ENCODE measurements at places on chromosomes 16 and 17.

GRCh38 chr16:35733278-35733965 lies 2274.0 kb downstream of the TP53TG3F start:
- DNase-seq = no peak

GRCh38 chr17:80664217-80664790 lies 119.7 kb downstream of the RPTOR start:
- DNase-seq = no peak

- DNase-seq = no peak
Measured at GRCh38 chr16:89691231-89691985, 4.9 kb downstream of the CDK10 start.

DNA sequence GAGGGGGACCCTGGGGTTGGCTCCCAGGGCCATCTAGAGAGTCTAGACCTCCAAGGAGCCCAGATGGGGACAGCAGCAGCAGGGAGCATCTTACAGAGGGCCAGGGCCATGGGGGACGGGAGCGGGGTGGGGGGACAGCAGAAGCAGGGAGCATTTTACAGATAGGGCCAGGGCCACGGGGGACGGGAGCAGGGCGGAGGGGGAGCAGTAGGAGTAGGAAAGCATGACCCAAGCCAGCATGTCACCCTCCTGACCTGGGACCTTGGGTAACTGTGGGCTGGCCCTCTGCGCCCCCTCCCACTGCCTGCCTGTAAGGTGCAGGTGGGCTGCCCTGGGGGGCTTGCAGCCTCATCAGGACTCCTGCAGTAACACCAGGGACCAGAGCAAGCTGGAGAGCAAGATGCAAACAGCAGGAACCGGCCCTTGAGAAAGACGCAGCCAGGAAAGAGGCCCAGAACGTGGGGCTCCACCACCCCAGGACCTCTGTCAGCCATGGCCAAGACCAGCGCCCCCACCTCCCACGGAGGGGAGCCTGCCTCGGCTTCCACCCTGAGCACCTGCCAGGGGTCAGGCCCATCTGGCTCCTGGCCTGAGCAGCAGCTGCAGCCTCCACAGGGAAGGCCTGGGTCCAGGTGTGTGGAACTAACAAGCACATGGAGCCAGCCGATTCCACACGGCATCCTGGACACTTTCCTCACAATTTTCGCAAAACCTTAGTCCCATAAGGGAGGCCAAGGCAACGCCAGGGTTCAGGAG lies 2.4 kb downstream of the ZNF598 start:
- DNase-seq = no peak

DNA sequence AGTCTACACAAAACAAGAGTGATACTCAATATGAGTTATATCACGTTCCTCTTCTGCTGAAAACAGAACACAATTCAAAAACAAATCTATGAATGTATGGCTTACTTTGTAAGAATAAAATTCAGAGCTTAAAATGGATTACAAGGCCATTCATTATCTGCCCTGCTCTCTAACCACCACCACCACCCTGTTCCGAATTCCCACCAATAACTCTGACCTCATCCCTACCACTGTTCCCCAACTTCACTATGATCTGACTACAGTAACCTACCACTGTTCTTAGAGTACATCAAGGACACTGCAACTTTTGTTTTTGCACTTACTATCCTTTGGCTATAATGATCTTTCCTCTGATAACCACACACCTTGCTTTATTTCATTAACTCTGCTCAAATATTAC lies 21.3 kb downstream of the FBXL20 start:
- DNase-seq = no peak

DNA sequence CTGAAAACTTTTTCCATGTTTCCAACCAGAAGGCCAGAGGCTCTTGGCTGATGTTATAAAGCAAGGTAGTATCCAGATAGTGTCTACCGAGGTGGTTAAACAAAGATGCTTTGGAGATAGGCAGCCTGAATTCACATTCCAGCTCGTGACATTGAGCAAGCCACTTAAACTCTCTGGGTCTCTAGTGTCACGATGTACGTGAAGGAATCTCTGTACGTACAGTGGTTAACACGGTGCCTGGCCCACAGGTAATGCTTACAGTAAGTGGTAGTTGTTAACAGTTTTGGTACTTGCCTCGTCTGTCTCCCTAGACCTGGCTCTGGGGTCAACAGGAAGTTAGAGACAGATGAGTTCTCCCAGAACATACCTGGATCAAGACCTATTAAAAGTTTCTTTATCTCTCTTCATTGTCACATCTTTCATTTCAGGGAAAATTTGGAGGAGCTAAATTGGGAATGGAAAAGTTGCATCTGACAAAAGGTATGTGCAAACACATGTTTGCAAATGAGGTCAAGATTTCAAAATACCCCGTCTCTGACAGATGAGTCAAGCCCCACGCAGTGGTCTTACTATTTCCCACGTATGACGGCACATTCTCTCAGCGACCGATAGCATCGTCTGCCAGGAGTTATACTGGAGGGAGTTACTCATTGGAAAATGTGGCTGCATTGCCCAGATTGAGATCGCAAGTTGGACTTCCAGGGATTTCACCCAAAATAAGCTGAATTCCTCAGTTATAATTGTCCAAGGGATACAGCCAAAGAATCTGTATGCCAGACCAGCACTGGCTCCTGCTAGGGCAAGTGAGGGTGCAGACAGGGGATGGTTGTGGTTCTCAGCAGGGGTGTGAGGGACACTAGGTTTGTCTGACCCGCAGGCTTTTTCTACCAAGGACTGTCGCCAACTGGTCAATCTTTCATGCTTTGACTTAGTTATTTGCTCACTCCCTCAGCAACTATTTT lies 18.9 kb upstream of the MYH10 start:
- peak; percentile 79 for DNase-seq

GRCh38 chr16:66603537-66604375 lies 748 bp upstream of the CMTM3 start:
- peak; percentile 58 for DNase-seq

- peak; percentile 65 for DNase-seq
Measured at GRCh38 chr17:1438593-1439083, 17.4 kb downstream of the CRK start.

GRCh38 chr17:12680407-12680897 lies 14.8 kb downstream of the MYOCD start:
- no peak for DNase-seq

DNA sequence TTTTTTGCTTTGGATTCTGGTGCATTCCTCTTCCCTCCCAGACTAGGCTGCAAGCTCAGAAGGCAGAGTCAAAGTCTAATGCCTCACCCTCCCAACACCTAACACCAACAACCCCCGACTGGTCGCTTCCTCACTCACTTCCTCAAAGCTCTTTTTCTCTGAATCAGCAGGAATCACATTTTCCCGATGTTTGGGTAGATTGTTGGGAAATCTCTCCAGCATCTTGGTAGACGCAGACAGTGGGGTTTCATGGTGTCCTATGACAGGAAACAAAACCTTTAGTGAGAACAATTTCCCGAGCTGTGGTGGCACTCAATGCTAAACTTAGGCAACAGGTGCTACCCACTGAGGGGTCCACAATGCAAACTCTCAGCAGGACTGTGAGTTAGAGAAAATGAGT lies 39.9 kb upstream of the ICAM2 start:
- DNase-seq = no peak

GRCh38 chr17:45264430-45264829 lies 2.5 kb upstream of the SPATA32 start:
- no peak for DNase-seq

DNA sequence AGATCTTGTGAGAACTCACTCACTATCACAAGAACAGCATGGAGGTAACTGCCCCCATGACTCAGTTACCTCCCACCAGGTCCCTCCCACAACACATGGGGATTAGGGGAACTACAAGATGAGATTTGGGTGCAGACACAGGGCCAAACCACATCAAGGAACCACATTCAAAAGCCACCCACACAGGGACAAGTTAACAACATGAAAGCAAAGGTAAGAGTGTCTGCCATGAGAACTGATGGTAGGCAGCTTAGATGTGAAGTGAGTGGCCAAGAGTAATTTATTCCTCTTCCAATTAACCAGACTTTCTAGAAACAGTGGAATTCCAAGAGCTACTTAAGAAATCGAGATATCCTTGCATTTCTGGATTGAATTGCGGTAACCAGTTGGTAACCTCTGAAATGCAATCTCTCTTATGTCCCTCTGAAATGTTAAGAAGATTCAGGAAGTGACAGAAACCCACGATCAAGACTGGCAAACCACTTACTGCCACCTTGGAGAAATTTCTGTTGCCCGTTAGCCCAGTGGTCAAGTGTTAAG lies 167.4 kb upstream of the CACNG5 start:
- no peak for DNase-seq

- DNase-seq = no peak
Measured at GRCh38 chr16:19338335-19338734, 52.8 kb downstream of the CLEC19A start.

GRCh38 chr17:67272312-67273047 lies 27.5 kb upstream of the HELZ start:
- DNase-seq = no peak

DNA sequence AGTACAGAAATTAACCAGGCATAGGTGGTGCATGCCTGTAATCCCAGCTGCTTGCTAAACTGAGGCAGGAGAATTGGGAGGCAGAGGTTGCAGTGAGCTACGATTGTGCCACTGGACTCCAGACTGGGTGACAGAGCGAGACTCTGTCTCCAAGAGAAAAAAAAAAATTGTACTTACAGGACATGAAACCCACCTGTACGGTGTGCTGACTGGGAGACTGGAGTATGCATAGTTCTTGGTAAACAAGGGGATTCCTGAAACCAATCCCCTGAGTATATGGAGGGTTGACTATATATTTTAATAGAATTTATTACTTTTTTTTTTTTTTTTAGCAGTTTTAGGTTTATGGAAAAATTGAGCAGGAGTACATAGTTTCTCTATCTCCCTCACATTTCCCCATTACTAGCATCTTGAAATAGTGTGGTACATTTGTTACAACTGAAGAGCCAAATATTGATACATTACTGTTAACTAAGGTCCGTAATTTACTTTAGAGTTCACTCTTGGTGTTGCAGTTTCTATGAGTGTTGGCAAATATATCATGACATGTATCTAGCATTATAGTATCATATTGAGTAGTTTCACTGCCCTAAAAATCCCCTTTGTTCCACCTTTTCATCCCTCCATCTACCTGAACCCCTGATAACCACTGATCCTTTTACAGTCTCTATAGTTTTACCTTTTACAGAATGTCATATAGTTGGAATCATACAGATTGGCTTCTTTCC lies 19.3 kb downstream of the TENT4B start:
- DNase-seq = no peak

DNA sequence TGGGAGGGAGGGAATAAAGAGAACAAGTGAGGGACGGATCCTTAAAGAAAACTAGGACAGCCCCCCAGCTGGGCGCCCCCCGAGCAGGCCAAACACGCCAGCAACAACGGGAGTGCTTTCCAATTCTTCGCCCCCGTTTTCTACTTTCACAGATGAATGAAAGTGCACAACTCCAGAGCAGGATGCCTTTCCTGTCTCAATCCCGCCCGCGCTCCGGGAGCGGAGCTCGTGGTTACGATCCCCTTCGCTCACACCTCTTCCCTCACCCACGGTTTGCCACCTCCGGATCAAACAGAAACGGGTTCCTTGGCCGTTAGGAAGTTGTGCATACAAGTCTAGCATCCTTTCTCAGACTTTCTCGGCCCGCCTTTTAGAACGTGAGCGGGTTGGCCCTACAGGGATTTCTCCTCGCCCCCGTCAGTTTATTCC lies 680 bp downstream of the SKA2 start:
- DNase-seq = peak; percentile 77

DNA sequence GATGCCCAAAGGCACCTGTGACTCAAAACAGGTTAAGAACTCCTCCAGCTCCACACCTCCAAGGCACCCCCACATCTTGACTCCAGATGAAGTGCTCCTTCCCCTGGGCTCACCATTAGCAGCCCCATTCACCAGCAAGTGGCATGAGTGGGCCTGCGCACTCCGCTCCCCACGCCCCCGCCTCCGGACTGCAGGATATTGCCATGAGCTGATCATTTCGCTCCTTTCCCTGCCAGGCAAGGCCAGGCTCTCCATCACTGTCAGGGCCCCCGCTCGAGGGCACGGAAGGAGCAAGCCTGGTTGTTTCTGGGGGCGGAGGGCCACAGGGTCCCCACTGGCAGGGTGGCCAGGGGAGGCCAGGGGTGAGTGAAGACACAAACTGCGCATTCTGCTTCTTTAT lies 69.9 kb downstream of the ZNF423 start:
- DNase-seq = no peak

DNA sequence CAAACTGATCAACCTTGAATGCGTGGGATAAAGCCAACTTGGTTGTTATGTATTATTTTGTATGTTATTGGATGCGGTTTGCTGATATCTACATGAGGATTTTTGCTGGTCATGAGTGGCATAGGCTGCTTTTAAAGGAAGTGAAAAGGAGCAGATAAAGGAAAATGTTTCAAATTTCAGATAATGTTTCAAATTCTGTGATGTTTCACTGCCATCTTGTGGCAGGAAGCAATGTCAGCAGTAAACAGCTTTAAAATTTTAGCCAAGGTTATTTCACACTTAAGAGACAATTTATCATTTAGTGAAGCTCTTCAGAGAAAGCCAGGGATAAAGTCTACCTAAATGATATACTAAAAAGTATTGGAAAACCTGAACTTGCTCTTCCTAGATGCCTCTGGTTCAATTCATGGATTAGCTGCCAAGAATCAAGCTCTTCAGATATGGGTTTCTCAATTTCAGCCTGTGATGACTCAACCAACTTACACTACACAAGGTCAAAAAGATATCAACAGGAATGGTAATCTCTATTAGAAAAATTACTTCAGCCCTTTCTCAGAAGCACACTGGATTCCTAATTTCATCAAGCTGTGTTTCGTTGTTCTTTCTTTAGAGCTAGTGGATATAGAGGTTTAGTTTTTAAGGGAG lies 136.0 kb upstream of the C17orf78 start:
- peak; percentile 47 for DNase-seq

- DNase-seq = no peak
Measured at GRCh38 chr16:78742501-78743283, 643.2 kb downstream of the WWOX start.

DNA sequence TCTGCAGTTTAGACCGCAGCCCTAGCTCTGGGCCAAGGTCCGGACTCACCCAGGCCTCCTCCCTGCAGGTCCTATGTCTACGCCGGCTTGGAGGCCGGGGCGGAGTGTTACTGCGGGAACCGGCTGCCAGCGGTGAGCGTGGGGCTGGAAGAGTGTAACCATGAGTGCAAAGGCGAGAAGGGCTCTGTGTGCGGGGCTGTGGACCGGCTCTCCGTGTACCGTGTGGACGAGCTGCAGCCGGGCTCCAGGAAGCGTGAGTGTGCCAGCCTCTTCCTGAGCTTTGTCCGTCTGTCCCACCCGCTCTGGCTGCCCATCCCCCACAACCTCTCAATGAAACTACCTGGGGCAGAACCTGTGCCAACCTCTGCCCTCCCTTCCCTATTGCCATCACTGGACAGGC lies 20.1 kb downstream of the WSCD1 start:
- DNase-seq = no peak

GRCh38 chr16:720447-720989 lies 428 bp upstream of the ANTKMT start:
- DNase-seq = peak; percentile 79

GRCh38 chr17:81561494-81561885 lies 9.3 kb upstream of the FAAP100 start:
- DNase-seq = peak; percentile 95

- no peak for DNase-seq
Measured at GRCh38 chr17:72182371-72182873, 61.6 kb downstream of the SOX9 start.

Measured in ELR (cell line).